Stimulated activated CD8-positive, alpha-beta memory T cell treated with anti-CD3 and anti-CD28 coated beads, Interleukin-7, amount 100 ng/mL, for 1 hour (primary cell): ENCODE measurements at places on chromosomes 2 and 18.

- no peak for DNase-seq
Measured at GRCh38 chr2:36692121-36692520, 4.4 kb upstream of the VIT start.

- no peak for DNase-seq
Measured at GRCh38 chr2:112850588-112850987, 14.0 kb upstream of the IL1B start.

- no peak for DNase-seq
Measured at GRCh38 chr2:86372641-86373502, 35.4 kb upstream of the REEP1 start.

GRCh38 chr2:235954281-235954680 lies 213.9 kb downstream of the GBX2 start:
- no peak for DNase-seq

DNA sequence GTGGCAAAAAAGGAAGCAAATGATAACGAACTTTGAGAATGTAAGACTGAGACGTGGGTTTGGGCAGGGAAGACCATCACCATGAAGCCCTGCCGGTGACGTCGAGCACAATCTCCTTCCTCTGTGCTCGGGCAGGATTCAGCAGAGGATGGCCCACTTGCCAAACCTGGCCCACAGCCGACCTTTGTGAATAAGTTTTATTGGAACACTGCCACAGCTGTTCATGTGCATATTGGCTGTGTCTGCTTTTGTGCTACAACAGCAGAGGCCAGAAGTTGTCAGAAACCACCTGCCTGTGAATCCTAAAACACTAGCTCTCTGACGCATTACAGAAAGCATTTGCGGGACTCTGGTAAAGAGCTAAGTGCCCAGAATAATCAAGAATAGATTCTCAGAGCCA lies 223.9 kb downstream of the MYT1L start:
- DNase-seq: no peak

DNA sequence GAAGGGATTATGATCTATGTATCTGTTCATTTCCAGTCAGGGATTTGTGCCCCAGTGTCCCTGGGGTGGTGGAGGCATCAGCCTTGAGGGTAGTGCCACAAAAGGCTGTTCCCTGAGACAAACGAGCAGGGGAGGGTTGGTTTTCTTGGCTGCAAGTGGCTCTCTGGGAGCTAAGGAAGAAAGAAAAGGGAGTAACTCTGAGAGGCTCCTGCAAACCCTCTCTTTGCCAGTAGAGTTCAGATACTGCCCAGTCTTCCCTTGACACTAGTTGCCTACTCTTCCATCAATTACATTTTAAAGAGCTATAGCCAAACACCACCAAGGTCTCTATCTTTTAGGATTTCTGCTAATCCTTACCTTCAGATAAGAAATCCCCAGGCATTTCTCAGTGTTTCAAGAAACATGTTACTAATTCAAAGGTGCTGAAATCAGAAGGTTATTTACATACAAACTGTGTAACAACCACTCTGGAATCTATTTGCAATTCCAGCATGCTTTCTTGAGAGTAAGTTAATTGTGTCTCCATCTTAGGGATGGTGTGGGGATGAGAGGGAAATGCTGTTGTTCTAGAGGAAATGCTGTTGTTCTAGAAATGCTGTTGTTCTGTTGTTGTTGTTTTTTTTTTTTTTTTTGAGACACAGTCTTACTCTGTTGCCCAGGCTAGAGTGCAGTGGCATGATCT lies 18.7 kb upstream of the KCTD1 start:
- DNase-seq: no peak

DNA sequence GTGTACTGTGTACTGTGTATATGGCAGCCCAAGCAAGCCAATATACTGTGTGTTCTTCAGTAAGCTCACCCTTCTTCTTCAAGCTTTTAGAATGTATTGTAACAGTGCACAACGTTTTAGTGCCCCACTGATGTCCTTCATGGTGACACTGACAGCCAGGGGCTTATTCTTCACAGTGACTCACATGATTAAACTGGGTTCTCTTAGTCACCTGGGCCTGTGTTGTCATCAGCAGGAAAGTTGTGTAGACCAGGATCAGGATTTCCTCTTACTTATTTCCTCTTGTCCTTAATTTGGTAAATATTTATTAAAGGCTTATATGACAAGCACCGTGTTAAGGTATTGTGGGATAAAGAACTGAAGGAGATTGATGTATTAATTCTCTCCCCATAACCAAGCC lies 67.9 kb upstream of the THOC1 start:
- DNase-seq: no peak

- no peak for DNase-seq
Measured at GRCh38 chr18:58339890-58340289, 289.0 kb downstream of the ALPK2 start.

- no peak for DNase-seq
Measured at GRCh38 chr2:224426656-224427055, 24.7 kb upstream of the FAM124B start.

- DNase-seq: no peak
Measured at GRCh38 chr2:60301726-60302125, 251.7 kb downstream of the BCL11A start.

DNA sequence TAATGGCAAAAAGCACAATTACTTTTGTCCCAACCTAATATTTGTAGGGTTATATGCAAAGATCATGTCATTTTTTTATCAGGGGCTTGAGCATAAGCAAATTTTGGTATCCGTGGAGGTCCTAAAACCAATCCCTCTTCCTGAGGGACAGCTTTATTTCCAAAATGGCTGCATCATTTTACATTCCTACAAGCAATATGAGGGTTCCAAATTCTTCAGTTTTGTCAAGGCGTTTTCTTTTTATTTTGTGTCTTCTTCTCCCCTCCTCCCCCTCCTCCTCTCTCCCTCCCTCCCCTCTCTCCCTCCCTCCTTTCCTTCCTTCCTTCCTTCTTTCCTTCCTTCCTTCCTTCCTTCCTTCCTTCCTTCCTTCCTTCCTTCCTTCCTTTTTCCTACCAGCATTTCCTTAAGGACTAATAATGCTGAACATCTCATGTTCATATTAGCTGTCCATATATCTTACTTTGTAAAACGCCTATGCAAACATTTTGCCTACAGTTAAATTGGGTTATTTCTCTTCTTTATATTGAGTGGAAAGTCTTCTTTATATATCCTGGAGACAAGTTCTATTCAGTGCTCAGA lies 881.8 kb downstream of the DCDC2C start:
- no peak for DNase-seq

GRCh38 chr18:35091841-35092240 lies 50.6 kb downstream of the MAPRE2 start:
- DNase-seq: no peak

DNA sequence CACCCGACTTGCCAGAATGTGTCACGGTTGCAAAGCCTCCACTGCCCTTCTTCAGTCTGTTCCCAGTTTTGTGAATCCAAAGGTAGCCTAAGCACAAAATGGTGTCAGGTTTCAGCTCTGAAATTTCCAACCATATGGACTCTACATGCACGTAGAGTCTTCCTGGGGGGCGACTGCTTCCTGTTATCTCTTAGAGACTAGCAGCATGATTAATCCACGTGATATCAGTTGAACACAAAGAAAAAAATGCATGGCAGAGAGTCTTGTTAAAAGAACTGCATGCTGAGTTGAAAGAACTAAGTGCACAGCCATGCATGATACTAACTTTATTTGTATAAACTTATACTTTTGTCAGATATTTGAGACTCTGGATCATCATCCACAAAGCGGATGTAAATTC lies 404.4 kb downstream of the SOCS6 start:
- DNase-seq: no peak

- no peak for DNase-seq
Measured at GRCh38 chr2:204021290-204022081, 84.9 kb downstream of the ICOS start.

- DNase-seq: no peak
Measured at GRCh38 chr2:217223222-217223930, 363.5 kb upstream of the TNP1 start.

DNA sequence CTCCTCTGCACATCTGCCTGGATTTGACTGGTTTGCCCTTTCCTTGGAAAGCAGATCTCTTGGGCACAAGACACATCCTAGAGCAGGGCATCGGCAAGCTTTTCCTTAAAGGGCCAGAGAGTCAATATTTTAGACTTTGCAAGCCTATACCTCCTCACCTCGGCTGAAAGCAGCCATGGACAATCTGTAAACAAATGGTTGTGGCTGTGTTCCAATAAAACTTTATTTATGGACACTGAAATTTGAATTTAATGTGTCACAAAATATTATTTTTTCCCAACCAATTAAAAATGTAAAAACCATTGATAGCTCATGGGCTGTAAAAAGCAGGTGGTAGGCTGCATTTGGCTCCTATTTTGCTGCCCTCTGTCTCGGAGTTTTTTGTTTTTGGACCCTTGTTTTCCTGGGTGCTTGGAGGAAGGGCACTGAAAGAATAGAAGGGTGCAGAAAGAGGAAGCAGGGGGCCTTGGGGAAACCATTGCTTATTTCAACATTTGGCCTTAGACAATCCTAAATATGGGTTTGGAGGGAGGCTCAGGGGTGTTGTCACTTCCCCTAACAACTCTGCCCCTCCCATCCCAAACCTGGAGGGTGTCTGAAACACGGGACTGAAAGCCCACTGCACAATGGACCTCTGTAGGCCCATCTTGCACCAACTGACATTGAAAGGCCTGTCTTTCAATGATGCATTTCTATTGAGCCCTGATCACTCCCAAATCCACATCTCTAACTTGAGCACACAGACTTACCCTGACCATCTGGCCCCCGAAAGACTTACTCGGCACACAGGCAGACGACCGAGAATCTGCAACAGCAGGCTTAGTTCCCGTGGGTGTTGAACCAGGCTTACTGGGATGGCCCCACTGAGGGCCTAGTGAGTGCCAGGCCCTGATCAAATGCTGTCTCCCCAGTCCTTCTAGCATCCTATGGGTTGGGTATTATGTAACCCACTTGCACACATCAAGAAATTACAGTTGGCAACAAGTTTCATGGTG lies 7.1 kb upstream of the ZFP36L2 start:
- no peak for DNase-seq

- DNase-seq: no peak
Measured at GRCh38 chr18:70330887-70331286, 42.0 kb downstream of the SOCS6 start.

GRCh38 chr2:46315103-46315890 lies 18.1 kb downstream of the EPAS1 start:
- no peak for DNase-seq

GRCh38 chr2:72024451-72025175 lies 123.0 kb downstream of the CYP26B1 start:
- DNase-seq: no peak

GRCh38 chr2:218854860-218855259 lies 4.7 kb upstream of the WNT6 start:
- no peak for DNase-seq

DNA sequence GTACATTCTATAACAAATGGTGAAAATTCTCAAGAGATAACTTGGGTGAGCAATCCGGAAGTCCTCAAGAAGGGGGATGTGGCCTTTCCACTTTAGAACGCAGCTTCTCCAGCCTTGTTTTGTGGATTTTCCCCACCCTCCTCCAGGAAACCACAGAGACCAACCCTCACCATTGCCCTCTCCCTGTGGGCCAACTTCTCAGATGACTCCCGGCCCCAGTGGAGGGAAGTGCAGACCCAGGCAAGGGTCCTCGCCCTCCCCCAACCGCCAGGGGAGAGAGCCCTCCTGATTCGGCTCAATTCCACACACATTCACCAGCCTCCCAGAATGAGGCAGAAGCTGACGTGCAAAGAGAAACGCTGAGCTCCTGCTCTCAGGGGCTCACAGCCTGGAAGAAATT lies 277.2 kb downstream of the EIPR1 start:
- no peak for DNase-seq

GRCh38 chr2:222747526-222748160 lies 76.2 kb downstream of the MOGAT1 start:
- DNase-seq: no peak

DNA sequence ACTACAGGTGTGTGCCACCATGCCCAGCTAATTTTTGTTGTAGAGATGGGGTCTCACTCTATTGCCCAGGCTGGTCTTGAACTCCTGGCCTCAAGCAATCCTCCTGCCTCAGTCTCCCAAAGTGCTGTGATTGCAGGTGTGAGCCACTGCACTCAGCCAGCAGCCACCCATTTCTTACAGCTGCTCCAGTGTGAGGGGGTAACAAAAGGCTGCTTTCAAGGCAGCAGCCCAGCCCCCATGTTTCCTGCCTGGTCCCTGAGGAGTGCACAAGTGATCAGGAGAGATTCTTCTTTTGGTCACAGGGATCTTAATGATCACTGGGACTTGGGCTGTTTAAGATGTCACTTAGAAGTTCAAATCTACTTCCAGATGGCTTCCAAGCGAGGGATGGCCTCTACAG lies 15.2 kb upstream of the CXCR4 start:
- no peak for DNase-seq

DNA sequence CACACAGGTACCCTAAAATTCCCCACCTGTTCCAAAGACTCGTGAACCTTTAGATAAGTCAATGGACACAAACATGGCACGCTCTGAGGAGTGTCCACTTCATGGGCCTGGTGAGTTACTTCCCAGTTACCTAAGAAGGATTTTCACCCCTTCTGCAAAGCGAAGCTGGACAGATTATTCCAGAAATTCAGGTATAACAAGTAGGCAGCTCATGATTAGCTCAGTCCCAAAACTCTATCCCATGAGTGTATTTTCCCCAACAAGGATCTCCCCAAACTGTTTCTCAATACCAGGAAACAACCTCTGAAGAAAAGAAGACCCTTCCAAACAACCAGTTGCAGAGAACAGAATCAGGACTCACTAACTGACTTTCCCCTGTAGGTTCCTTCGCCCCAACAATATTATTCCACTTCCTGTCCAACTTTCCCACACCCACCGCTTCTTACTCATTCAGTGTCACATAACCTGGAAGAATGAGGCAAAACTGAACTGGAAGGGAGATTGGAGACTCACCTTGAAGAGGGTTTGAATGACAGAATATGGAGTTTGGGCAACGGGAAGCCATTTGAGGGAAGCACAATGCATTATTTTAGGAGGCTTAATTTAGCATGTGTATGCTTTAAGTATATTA lies 120.1 kb downstream of the ANTXR1 start:
- no peak for DNase-seq
